Upper lobe of right lung (tissue), 1 donor: ENCODE measurements at places on chromosomes 4 and X.

DNA sequence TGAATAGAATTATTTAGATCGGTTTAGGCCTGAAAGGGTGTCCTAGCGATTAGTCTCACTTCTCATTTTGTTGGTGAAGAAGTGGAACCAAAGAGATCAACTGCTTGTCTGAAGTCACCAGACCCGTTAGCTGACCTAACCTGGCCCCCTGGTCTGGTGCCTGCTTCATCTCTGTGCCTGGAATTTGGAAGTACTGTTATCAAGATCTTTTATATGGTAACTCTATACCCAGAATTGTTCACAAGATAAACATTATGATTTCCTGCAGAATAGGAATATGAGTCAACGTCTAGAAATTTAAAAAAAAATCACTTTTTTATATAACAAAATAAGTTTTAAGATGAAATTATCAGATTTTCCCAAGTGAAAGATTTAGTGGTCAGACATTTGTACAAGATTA lies 37.2 kb downstream of the LRP2BP start:
- DNase-seq: no peak

GRCh38 chr4:147090486-147090885 lies 144.8 kb upstream of the TTC29 start:
- DNase-seq: no peak

DNA sequence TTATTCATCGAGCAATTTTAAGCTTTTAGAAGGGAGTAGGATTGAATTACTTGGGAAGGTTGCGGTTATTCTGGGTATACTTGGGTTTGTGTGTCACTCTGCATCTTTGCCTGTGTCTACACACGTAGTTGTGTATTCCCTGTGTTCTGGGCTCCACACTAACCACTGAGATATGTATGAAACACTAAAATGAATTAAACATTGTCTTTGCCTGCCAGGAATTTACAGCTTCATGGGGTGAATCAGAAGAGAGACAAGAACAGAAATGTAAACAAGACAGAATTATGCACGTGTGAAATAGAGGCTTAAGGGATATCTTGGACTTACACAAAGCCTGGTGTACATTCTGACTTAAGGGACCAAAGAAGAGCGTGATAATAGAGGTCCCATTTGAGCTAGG lies 228.5 kb downstream of the AFF2 start:
- DNase-seq: no peak

GRCh38 chr4:17702641-17703040 lies 78.8 kb downstream of the FAM184B start:
- no peak for DNase-seq

DNA sequence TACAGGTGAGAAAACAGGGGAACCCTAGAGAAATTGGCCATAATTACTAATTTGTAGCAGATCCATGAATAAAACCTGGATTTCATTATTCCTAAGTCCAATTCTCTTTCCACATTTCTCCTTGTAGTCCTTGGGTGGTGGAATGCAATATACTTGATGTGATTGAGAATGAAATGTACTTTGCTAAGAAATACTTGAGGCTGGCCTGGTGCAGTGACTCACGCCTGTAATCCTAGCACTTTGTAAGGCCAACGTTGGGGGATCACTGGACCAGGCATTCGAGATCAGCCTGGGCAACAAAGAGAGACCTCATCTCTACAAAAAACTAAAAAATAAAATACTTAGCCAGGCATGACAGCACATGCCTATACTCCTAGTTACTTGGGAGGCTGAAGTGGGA lies 15.9 kb downstream of the TMEM184C start:
- DNase-seq: no peak

DNA sequence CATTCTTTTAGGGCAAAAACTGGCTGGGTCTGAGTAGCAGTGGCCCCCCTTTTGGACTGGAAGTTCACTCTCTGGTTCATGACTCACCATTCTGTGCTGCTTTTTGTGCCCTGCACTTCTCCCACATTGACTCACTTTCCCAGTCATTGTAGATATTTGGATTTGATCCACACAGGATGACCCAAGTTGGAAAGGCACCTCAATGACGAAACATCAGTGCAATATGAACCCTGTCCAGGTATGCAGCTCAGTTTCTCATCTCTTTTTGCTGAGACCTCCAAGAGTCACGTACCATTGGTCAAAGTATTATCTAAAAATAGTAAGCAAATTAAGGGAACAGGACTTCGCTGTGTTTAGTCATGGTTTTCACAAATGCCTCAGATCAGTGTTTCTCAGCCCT lies 92.7 kb downstream of the CBLL2 start:
- no peak for DNase-seq
